ENCODE measurements at places on chromosomes 2 and 18. TPM values are rescaled to one million over a fixed set of nuclear protein-coding genes. Genes with fewer than 3 reads are reported as not detected.

GKN1 gene
- not detected for total RNA-seq

MGAT4A gene
- 0.86 TPM for total RNA-seq

RBM44 gene
- 0.33 TPM for total RNA-seq

AP1S3 gene
- total RNA-seq = 18.6 TPM

FSIP2 gene
- total RNA-seq = 0.13 TPM

TRABD2A gene
- total RNA-seq = 4.0 TPM

ABCB11 gene
- total RNA-seq = 0.13 TPM

LOXHD1 gene
- not detected for total RNA-seq
